Amniotic epithelial cell (primary cell): ENCODE measurements at places on chromosomes 1 and 21.

DNA sequence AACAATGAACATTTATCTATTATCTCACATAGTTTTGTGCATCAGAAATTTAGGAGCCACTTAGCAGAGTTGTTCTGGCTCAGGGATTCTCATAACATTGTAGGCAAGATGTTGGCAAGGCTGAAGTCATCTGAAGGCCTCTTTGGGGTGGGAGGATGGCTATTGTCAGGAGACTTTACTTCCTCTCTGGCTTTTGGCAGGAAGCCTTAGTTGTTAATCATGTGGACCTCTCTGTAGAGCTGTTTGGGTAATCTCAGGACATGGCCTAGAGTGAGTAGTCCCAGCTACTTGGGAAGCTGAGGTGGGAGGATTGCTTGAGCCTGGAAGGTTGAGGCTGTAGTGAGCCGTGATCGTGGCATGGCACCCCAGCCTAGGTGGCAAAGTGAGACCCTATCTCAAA lies 40.2 kb downstream of the RASAL2 start:
- DNase-seq, result peak; percentile 91

DNA sequence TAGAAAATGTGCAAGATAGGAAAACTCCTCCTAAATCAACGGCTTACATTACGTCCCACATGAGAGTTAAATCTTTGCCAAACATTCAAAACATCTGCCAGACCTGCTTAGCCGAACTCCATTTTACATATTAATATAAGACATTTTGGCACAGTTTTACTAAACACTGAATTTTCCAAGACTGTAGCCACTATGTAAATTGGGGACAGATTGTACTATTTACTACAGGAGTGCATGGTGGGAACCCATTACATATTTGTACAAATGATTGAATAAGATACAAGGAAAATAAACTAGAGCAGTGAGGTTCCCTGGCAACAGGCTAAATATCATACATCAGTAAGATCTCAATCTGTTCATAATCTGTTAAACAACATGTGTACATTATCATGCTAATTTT lies 1234.4 kb downstream of the KCNT2 start:
- no peak for DNase-seq

DNA sequence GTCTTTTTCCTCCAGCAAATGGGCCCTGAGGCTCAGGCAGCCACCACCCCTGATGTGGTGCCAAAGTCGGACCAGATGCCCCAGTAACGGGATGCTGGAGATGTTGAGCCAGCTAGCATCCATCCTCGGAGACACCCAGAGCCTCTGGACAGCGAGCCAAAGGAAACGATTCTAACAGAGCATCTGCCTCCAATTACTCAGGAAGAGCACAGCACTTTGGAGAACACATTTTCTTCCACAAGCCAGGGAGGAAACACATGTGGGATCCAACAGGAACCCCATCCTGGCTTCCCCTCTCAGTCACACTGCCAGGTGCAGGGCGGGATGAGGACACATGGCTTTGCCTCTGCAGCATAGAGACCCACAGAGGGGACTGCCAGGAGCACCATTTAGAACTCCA lies 44.9 kb downstream of the C1orf198 start:
- DNase-seq, result no peak

GRCh38 chr1:228147151-228147693 lies 2.5 kb upstream of the GJC2 start:
- no peak for DNase-seq

DNA sequence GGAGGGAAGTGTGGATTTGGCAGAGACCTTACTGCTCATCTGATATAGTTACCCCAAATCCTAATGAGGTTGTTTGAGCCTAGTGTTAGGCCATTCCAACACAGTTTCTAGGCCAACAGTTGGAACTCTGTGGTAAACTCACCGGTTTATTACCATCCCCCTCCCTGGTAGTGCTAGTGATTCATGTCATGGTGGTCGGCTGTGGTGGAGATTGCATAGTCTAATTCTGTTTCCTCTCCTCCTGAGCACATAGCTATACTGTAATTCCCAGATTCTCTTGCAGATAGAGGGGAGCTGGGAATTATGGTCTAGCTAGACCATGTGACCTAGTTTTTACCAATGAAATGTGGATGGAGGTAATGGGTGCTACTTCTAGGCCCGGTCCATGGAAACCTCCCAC lies 123.7 kb upstream of the KIF26B start:
- peak; percentile 52 for DNase-seq

GRCh38 chr1:11194407-11195176 lies 5.4 kb downstream of the ANGPTL7 start:
- DNase-seq, result no peak

DNA sequence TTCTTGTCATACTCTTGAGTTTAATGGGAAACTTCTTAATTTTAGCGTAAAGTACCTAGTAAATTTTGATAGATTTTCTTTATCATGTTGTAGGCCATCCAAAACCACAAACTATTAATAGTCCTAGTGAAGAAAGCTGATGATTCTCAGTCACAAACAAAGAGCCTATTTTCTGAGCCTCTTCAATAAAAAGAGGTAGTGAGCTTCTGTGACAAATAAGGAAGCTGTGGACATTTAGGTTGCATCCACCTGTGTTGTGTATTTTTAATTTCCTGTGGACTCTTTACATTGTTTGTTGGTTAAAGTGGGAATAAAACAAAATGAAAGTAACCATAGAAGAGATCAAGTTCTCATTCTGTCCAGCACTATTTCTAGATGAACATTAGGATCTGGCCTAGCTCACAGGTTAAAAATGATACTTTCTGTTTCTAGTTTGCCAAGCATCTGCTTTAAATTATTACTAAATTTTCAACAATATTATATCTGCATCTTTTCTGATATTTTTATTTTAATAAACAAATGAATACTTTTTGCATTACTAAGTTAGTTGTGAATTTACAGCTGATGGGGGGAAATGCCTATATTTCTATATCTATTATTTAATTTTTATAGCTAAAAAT lies 702.2 kb upstream of the ADGRL4 start:
- no peak for DNase-seq

- DNase-seq, result no peak
Measured at GRCh38 chr1:19009126-19009881, 52.8 kb upstream of the IFFO2 start.

GRCh38 chr1:48761411-48761810 lies 15.3 kb downstream of the BEND5 start:
- peak; percentile 0 for DNase-seq

- no peak for DNase-seq
Measured at GRCh38 chr21:35028451-35028978, 20.6 kb downstream of the RUNX1 start.

- DNase-seq, result no peak
Measured at GRCh38 chr21:15472108-15473040, 257.4 kb upstream of the USP25 start.

GRCh38 chr1:22044690-22045420 lies 7.7 kb upstream of the CDC42 start:
- peak; percentile 86 for DNase-seq

DNA sequence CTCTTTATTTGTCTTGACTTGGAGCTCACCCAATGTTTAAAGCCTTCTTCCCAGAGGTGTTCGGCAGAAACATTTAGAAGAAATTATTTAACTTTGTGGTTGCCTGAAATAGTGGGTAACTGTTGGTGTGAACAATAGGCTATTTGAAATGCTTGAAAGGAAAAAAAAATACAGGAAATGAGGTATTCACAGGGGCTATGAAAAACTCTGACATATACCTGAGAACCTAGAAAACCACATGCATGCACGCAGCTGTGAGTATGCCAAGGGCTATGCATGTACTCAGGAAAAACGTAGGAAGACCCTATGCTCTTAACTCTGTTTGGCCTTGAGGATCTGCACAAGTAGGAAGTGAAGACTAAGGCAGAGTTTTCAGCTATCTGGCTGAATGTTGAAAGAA lies 16.4 kb upstream of the RNF186 start:
- no peak for DNase-seq

DNA sequence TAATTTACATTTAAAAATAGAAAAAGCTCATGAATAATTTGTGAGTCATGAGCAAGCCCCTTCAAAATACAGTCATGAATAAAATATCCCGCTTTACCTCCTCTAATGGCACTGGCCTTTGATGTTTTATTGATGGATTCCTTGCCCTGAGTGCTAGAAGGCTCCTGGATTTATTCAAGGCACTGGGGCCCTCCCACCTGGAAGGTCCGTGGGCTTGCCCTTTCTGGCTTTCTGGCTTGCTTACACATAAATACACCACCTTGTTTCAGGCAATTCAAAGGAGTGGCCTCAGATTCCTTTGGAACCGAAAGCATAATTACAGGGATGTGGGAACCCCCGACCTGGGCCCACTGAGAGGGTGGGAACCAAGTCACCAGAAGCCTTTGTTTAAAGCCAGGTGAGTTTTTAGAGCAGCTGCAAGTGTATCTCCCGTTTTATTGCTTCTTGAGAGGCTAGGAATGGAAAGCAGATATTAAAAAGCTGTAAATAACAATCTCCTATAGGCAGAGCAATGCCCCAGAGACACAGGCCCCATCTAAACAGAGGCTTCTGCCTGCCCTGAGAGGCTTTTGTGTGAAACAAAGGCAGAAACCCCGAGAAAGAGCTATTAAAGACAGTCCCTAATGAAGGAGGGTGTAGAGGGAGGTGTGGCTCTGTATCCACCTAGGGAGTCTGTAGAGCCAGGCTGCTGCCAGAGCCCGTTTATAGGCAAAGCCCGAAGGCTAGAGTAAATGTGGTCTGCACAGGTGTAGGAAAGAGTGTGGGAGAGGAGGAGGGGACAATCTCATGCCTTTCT lies 126.4 kb downstream of the FAM78B start:
- no peak for DNase-seq

GRCh38 chr1:162922201-162922600 lies 61.2 kb upstream of the CCDC190 start:
- no peak for DNase-seq

GRCh38 chr1:11354893-11355553 lies 82.0 kb downstream of the UBIAD1 start:
- DNase-seq, result no peak

- DNase-seq, result no peak
Measured at GRCh38 chr1:160357286-160358002, 9.4 kb upstream of the NHLH1 start.

- no peak for DNase-seq
Measured at GRCh38 chr1:206883160-206883559, 14.1 kb upstream of the IL24 start.

DNA sequence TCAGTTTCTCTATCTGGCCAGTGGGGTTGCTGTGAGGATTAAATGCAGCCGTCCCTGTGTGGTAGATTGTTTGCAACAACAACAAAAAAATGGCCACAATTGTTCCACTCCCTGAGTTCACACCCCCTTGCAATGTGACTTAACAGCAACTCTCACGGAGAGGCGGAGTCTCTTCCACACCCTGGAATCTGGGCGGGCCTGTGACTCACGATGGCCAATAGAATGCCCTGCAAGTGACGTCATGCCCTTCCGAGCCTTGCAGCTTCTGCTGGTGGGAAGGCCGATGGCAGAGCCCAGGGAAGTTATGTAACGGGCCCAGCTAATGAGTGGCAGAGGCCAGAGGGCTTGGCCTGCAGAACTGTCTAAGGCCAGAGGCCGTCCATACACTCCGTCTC lies 87.9 kb downstream of the RIPK4 start:
- peak; percentile 97 for DNase-seq

- peak; percentile 24 for DNase-seq
Measured at GRCh38 chr1:31505911-31506497, 70.3 kb upstream of the TINAGL1 start.

DNA sequence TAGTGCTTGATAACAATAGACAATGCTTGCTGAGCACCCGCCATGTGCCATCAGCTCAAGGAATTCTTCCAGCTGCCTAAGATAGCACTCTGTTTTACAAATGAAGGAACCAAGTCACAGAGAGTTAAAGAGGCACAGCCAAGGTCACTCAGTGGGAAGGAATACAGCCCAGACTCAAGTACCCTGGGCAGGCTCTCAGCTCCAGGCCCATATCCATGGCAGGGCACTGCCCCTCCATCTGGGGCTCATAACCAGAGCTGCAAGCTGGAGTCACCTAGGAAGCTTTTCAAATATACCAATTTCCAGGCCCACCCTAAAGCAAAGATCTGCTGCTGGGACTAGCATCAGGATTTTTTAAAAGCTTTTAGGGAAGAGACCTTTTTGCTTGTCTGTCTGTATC lies 1.6 kb downstream of the CLEC20A start:
- no peak for DNase-seq
